NCI-H460 (cell line): ENCODE measurements at places on chromosomes 1 and 21.

GRCh38 chr1:29297450-29297849 is 61.1 kb downstream of the PTPRU start:
- no peak for DNase-seq

DNA sequence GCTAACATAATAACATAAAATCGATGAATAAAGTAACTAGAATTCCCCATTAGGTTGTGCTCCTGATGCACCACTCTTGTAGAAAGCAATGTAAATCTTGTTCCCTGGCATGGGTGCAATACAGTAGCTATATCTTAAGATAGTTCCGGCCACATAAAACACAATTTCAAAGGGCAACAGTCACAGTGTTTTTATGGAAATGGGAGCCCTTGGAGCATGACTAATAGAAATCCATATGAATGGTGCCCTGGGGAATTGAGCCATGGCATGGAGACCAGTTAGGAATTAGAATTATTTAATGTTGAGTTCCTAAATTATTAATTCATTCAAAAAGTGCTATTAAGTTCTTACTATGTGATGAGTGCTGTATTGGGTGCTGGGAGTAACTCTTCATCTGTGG is 118.7 kb downstream of the KCNK2 start:
- no peak for DNase-seq

DNA sequence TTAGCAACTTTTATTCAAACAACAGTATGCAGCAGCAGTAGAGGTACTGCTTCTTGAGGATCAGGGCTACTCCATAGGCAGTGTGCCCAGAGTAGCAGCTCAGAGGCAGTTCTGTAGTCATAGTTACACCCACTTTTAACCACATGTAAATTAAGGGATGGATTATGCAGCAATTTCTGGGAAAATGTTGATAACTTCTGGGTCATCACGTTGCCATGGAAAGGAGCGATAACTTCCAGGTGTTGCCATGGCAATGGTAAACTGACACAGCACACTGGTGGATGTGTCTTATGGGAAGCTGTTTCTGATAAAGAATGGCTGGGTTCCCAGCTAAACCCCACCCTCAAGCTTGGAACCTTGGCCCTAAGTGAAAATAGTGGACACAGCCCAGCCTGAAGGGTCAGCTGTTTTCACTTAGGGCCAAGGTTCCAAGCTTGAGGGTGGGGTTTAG is 29.0 kb upstream of the PLA2G2A start:
- no peak for DNase-seq

DNA sequence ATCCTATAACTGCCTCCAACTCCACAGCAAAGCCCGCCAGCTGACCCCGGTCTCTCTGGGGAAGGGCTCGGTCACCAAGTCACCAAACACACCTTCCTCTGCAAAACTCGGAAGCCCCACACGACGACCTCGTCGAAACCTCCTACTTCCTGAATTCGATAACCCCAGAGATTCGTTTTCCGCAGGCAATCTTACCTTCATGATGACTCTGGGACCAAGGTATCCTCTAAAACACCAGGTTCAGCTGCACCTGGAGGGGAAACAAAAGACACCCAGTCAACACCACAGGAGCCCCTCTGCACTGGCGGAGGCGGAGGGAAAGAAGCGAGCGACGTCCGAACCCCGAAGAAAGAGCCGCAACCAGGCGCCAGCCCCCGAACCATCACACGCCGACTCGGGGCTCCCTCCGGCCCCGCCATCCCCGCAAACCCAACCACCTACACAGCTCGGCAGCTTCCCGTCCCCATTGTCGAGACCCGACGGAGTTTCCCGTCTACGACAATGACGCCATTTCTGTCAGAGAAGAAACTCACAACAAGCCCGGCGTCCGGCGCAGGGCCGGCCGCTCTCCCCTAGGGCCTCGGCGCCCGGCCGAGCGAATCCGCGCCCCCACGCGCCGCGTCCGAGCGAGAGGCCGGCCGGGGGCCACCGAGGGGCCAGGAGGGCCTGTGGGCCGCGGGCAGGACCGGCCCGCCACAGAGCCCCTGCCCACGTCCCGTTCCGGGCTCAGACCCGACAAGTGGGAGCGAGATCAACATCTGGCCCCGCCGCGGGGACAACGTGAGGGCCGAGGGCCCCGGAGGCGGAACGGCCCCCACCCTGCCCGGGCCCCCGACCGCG is 1.0 kb downstream of the ARID4B start:
- no peak for DNase-seq

DNA sequence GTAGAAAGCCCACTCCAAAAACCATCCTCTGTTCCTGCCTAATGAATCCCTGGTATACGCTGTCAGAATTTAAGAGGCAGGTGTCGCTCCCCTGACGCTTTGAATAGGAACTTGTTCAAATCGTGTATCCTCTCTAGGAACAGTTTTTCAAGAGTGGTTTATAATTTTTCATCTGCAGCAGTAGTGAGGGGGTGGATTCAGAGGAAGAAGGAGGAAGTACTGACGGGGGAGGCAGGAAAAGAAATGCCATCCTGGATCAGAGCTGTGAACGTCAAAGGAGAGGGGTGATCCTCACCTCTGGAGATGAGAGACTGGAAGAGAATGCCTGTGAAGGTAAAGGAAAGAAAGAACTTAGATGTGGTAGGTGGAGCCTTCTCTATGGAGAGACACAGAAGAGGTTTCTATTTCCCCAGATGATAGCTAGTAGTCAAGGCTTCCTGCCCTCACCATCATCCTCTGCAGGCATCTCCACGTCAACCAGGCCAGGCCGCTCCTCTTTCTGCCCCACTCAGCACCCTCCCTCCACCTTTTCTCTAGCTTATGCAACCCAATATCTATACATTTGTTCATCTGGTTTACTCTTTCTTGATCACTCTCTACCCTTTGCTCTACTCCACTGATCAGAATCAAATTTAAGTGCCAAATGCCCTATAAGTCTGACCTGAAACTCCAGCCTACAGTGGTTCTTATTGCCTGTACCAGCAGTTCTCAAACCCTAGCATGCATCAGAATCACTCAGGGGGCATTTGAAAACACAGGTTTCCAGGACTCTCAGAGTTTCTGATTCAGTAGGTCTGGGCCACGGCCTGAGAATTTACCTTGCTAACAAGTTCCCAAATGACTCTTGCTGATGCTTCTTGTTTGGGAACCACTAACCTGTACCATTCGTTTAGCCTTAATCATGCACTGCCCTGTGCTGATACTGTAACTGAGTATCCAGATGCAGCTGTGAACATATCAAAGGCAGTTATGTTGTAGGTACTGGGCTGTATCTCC is 13.1 kb upstream of the BCL9 start:
- DNase-seq = no peak

GRCh38 chr1:95249916-95250315 is 15.9 kb downstream of the RWDD3 start:
- no peak for DNase-seq

- DNase-seq = no peak
Observed at GRCh38 chr1:221782477-221782876, 40.6 kb upstream of the DUSP10 start.

DNA sequence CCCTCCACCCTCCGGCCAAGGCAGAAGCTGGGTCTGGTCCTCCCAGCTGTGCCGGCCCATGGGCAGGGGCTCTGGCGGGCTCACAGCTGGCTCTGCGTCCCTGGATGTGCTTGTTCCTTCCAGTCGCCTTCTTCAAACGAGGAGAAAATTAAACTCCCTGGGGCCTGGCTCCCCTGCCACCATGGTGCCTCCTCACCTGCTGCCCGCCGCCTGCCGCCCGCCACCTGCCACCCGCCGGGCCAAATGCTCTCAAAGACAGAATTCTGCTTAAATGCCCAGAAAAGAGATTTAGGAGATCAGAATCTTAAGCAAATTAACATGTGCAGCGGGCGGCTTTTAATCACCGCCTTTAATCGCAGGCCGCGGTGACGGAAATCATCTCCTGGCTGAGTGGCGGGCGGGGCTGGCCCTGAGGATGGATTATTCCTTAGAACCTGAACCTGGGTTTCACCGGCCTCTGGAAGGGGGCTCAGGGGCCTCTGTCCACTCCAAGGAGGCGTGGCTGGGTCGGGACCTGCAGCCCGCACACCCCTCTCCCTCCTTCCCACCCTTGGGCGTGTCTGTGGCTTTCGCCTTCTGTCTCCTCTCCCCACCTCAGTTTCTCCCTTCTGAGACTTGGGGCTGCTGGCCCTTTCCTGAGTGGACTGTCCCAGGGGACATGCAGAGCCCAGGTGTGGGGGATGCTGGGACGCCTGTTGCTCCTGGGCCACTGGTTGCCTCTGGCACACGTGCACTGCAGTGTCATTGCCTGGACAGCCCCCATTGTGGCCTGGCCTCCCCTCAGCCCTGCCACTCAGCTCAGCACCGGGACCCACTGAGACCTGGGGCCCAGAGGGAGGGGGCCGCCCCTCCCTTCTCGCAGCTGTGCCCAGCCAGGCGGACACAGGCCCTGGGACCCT is 10.5 kb upstream of the PLCH2 start:
- no peak for DNase-seq

- DNase-seq = no peak
Observed at GRCh38 chr1:229758101-229759036, 132.3 kb downstream of the URB2 start.

DNA sequence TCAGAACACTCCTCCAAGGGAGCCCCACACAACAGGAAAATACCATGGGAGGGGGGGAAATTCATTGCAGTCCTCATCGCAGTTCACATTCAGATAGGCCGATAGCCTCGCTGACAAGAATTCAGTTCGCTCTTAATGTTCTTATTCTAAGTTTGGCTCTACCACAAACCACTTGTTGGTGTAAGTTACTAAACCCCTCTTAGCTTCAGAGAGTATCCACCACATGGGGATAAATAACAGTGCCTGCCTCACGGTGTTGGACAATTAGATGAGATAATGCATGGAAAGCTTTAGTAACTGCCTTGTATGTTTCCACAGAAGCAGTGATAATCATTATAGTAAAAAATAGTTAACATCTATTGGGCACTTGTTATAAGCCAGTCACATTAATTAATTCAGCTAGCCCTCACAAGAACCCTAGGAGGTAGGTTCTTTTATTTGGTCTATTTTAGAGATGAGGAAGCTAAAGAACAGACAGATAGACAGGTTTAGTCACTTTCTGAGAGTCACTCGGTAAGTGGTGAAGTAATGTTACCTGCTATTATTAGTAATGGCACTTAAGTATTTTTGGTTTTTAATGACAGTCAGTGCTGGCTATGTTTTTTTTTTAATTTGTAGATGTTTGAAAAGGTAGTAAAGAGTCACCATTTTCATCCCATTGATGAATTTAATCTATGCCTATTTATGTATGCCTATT is 10.1 kb downstream of the VAV3 start:
- DNase-seq = no peak

DNA sequence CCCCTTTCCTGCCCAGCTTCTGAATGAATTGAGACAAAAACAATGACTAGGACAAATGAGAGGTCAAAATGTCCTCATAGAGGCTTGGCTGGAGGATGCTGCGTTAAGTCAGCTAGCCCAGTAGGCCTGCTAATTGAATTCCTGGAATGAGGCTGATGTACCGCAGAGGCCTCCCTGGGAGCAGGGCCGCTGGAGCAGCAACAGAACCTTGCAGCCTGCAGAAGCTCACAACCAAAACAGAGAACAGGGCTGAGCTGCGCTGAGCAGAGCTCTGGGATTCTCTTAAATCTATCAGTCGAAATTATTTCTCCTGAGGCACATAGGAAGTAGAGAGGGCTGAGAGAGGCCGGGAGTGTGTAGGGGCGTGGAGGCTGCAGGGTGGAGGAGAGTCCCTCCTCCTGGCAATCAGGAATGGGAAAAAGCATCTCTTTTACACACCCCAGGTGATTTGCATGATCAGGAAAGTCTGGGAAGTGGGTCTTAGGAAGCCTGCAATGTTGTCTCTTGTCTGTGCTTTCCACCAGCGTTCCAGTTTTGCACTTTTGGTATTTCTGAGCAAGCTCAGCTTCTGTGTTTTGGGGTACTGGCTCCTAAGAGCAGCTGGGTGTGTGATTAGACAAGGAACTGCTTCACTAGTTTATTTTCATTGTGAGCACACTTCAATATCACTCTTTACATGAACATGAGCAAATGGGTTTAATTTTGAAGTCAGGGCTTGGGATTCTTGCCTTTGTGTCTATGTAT is 66.5 kb downstream of the RYR2 start:
- no peak for DNase-seq

DNA sequence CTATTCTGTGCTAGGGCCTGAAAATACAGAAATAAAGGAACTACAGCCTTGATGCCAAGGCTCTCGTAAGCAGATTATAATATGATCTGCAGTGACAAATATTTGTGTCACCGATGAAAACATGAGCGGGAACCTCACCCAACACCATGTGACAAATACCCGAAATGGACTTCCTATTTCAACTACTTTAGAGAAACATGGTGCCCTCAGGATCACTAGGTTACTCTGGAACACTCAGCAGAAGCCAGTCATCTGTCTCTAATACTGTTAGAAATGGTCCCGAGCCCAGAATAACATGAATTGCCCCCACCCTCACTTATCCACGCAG is 463 bp upstream of the VAMP3 start:
- no peak for DNase-seq

- no peak for DNase-seq
Observed at GRCh38 chr1:89369331-89369730, 5.5 kb downstream of the GBP6 start.

DNA sequence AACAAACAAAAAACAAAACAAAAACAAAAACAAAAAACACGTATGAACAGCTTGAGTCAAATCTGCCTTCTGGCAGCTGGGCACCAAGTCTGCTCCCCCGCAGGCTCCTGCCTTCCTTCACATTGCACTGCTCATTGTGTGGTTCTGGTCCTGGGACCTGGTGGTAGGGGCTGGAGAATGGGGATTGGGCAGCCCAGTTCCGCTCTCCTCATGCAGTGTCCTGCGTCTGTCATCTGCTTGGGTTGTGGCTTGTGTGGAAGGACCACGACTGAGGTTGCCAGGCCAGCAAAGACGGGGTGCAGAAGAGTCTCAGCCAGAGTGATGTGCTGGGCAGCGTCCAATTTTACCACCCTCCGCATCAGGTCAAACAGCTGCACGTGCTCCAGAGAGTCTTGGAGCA is 11.1 kb downstream of the OR2AJ1 start:
- no peak for DNase-seq

GRCh38 chr1:30484668-30485067 is 238.7 kb downstream of the MATN1 start:
- DNase-seq = no peak

GRCh38 chr1:202568410-202568809 is 141.8 kb downstream of the SYT2 start:
- no peak for DNase-seq

DNA sequence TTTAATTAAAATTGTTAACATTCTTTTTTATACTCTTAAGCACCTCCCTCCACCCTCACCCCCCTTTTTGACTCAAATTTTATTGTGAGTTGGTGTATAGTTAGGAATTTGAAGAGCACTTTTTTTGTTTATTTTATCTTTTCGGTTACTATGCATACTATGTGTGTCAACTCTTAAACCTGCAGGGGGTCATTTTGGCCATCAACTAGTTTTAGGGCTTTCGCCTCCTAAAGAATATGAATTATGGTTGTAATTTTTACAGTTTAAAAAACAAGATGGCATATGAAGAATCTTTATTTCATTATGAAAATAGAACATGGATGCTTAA is 9.7 kb downstream of the BACH1 start:
- DNase-seq = no peak
